ENCODE measurements at places on chromosomes 7 and 10.

DNA sequence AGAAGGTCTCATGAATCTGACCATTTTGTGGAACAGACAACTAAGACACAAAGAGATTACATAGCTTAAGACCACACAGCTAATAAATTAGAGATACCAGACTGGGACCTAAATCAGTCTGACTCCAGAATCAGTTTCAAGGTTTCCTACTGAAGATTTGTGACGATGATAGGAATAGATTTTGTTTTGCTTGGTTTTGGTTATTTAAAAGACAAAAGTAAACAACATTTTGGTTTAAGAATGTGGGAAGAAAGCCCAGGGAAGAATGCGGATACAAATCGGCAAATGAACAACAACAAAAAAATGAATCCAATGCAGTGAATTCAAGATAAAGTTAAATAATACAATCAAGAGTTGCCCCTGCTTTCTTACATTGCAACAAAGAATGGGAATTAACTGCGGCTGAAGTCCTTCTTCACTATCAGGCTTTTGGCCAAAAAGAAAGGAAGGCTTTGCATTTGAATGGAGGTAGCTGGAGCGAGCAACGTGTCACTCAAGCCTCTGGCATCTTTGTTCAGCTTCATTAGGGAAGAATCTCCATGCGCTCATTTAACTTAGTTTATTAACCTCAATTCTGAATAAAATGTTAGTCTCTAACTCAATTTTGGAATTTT lies 210.8 kb downstream of the ADAM12 start:
- DNase-seq, result no peak

DNA sequence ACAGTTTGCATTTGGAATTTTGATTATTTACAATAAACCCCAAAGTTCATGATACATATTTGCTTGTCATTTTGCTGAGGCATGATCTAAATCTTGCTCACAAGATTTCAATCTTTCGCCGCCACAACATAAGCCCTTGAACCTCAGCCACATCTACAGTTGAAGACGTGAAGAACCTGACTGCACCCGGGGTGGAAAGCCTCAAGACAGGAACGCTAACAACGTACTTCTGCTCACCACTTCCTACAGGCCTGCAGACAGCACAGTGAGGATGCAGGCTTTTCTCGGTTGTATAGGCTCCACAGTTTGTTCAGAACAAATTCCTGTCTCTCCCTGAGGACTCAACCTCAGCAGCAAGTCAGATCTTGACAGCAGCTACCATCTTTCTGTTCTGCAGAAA lies 393.8 kb upstream of the PRKCQ start:
- peak; percentile 22 for DNase-seq

DNA sequence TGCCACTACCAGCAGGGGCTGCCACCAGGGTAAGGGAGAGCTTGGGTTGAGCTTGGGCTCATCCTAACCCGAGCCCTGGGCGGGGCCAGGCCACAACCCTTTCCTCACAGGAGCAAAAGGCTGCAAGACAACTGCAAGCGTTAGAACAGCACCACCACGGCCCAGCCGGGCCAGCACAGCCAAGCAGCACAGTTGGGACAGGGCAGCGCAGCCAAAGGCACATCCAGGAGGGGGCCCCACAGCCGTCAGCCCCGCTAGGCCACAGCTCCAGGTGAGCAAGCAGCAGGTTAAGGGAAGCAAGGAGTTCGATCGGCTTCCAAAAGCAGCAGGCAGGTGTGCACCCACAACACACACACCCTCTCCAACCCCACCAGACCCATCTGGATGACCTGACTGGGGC lies 7.0 kb upstream of the NDST2 start:
- peak; percentile 23 for DNase-seq

DNA sequence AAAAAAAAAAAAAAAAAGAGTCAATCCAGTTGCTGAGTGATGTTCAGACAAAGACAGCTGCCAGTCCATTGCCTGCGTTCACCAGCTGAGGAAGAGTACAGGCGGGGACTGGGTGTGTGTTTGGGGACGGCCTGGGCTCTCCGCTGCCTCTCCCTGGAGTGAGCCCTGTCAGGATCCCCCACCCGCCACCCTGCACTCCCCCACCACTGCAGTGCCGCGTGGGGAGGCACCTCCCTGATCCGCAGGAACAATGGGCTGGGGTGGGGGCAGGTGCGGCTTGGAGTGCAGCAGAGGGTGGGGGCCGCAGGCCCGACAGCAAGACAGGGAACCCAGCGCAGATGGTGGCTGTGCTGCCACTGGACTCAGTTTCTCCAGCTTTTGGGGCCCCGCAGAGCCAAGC lies 1.4 kb downstream of the HSPA12A start:
- DNase-seq, result no peak

DNA sequence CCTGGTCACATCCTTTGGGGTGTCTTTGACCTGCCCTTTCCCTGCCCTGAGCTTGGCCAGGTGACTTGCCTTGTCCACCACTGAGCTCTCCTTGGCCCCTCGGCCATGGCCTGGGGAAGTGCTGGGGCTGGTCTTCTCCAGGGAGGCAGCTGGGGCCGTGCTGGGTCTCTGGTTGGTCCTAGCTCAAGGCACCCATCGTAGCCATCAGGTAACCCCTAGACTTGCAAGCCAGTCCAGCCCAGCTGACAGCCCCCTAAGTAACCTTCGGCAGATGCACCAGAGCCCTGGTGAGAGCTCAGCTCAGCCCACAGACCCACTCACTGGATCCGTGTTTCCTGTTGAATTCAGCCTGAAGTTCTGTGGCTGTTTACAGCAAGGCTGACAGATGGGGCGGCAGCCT lies 176.2 kb upstream of the SHH start:
- DNase-seq, result no peak

- no peak for DNase-seq
These were observed 98.7 kb upstream of the PPIF start for GRCh38 chr10:79248341-79249185.

- DNase-seq, result no peak
These were observed 302.5 kb downstream of the ACTR3B start for GRCh38 chr7:153061910-153062528.

GRCh38 chr10:80471715-80472233 lies 17.7 kb downstream of the TSPAN14 start:
- DNase-seq, result no peak

GRCh38 chr10:30749385-30749784 lies 119.8 kb upstream of the LYZL2 start:
- DNase-seq, result no peak

- no peak for DNase-seq
These were observed 4.2 kb downstream of the KIFBP start for GRCh38 chr10:68992636-68993440.

GRCh38 chr7:120709972-120710320 lies 148.0 kb downstream of the TSPAN12 start:
- DNase-seq, result no peak

- no peak for DNase-seq
These were observed 1.9 kb downstream of the EXOC6 start for GRCh38 chr10:92850185-92850584.

DNA sequence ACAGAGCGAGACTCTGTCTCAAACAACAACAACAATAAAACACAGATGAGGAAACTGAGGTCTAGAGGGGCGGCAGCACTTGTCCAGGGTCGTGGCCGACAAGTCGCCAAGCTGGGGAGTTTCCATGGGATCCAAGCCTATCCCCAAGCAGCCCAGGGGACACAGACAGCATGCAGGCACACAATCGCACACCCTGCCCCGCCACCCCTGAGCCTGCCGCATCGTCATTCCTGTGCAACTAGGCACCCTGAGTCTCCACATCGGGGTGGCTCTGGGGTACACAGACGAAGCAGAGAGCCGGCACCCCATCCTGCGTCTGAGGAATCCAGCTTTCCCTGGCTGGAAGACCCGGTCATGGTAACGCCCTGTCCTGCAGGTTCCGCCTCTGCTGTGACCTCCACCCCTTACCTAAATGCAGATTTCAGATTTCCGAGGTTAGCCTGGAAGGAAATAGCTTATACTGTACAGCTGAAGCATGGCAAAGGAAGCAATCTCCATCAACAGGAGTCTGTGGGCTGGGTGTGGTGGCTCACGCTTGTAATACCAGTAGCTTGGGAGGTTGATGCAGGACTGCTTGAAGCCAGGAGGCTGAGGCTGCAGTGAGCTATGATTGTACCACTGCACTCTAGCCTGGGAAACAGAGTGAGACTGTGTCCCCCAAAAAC lies 136.1 kb upstream of the TNRC18 start:
- no peak for DNase-seq

DNA sequence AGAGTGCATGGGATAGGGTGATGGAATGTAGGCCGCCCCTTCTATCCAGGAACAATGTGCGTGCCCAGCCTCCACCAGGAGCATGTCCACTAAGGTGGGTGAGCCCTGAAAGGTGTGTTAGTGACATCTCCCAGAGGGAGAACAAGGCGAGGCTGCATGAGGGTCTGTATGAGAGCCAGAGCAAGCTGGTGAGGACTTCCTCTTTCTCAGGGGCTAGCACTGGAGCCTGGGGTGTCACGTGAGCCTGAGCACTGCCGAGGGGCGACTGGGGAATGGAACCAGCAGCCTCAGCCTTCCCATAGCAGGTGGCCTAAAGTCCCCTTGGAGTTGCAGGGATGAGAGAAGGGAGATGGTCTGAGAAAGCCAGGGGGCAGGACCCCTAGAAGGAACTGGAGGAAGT lies 156.3 kb upstream of the COBL start:
- no peak for DNase-seq

- no peak for DNase-seq
These were observed 63.5 kb downstream of the FAM53B start for GRCh38 chr10:124680675-124681074.

- DNase-seq, result peak; percentile 65
These were observed 139.2 kb downstream of the USP6NL start for GRCh38 chr10:11472158-11472753.

- DNase-seq, result no peak
These were observed 35.5 kb downstream of the FKBP6 start for GRCh38 chr7:73363225-73364005.

GRCh38 chr7:122402235-122402634 lies 97.7 kb upstream of the FEZF1 start:
- no peak for DNase-seq

DNA sequence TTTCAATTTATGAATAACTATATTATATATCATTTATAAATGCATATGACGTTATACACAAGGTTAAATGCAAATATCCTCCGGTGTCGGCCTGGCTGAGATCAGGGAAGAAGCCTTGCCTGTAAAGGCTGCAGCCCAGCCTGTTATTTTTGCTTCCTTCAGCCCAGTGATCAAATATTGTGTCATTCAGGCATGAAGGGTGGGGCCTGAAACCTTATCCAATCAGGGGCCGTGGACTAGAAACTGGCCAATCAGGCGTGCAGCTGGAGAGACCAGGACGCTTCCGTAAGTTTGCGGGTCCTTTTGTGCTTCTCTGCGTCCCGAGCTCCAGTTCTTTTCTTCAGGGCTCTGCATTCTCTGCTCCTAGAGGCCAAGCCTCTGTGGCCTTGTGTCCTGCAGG lies at the start of gene ZNF722:
Gene ZNF722, plus strand, starts transcription at position 301 of the 400 bp plus-strand sequence. CDS start 113 bp downstream, outside the sequence.
- DNase-seq, result no peak

DNA sequence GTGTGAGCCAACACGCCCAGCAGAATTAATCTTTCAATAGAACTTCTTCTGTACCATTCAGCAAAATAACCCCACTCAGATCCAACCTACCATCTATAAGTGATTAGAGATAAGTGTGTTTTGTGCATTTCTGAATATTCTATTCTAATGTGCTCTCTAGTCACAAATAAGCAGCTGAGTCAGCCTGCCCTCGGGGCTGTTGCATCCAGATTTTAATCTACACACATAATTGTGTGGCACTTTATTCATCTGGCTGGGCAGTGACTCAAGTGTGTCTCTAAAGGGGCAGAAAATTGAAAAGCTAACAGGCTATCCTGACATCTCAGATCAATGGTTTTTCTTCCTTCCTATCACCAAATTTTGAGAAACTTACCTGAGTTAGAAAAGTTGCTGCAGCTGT lies 60.3 kb downstream of the PRR15 start:
- no peak for DNase-seq

GRCh38 chr10:67487906-67488619 lies 207.9 kb downstream of the CTNNA3 start:
- no peak for DNase-seq

- no peak for DNase-seq
These were observed 139.3 kb upstream of the KLF6 start for GRCh38 chr10:3924344-3924743.

DNA sequence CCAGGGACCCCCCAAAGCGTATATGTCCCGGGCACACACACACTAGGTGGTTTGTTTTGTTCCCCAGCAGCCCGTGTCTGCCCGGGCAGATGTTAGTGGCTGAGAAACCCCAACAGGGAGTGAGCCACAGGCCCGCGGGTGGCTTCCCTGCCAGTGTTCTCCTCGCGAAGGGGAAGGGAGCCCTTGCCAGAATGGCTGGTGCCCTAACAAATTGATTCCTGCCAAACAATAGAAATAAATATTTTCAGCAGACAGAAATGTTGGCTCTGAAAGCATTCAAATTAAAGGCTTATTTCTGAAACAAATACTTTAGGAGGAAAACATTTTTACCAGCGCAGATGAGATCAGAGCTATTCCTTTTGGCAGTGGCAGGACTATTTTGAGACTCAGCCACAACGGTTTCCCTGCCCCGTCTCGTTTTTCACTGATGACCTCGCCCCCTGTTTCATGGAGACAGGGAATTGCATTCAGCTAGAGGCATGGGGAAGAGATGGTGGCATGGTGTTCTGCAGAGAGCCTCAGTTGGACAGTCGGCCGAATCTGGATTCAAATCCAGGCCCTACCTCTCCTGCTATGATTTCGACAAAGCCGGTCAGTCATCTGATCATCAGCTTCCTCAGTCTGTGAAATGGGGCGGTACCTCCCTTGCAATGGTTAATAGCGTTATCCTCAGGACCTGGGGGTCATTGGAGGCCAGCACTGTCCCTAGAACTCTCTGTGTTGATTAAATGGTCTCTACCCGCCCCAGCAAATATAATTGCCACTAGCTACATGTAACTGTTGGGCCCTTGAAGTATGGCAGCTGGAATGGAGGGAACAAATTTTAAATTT lies 84.5 kb downstream of the CUX1 start:
- DNase-seq, result no peak

DNA sequence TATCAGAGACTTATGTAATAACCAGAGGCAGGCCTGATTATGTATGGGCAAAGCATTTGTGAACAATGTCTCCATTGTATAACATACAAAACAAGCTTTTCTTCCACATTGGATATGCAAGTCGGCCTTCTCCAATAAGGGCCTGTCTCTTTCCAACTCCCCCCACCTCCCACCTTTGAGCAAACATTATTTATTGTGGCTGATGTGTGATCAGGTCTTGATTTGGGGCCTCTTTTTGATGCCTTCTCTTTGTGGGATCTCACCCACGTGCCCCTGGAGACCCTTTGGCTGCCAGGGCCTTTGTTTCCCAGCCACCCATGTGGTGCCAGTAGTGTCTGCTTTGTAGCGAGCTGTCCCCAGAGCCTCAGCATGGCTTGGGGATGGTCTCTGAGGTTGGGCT lies 53.0 kb downstream of the TCF7L2 start:
- DNase-seq, result no peak

- DNase-seq, result no peak
These were observed 48.3 kb upstream of the CHCHD3 start for GRCh38 chr7:133130166-133130565.

All from naive thymus-derived CD8-positive, alpha-beta T cell (primary cell).